ENCODE measurements at places on chromosomes 3 and 15. TPM values are rescaled to one million over a fixed set of nuclear protein-coding genes. Genes with fewer than 3 reads are reported as not detected.

The SNTN gene
- not detected for total RNA-seq

The TMEM44 gene
- total RNA-seq: 6.3 TPM

The ANKRD63 gene
- total RNA-seq: not detected

The BHLHE40 gene
- total RNA-seq: 208 TPM

The SPG21 gene
- 57.0 TPM for total RNA-seq

The CEP19 gene
- total RNA-seq: 5.7 TPM

The DUSP7 gene
- 30.9 TPM for total RNA-seq

The CCR5 gene
- total RNA-seq: 44.3 TPM

The IGF2BP2 gene
- 1.2 TPM for total RNA-seq

The SERPINI2 gene
- not detected for total RNA-seq

The RAB7A gene
- 197 TPM for total RNA-seq

The KIF15 gene
- total RNA-seq: 39.8 TPM

The ABHD17C gene
- total RNA-seq: 1.6 TPM

The PFKFB4 gene
- 56.8 TPM for total RNA-seq

The DAZL gene
- not detected for total RNA-seq

The GPR62 gene
- not detected for total RNA-seq

The ZNF860 gene
- not detected for total RNA-seq

The ARHGEF26 gene
- not detected for total RNA-seq

The GNAT1 gene
- not detected for total RNA-seq

The ITGB5 gene
- total RNA-seq: 3.7 TPM

The AHSG gene
- total RNA-seq: not detected

The XXYLT1 gene
- 8.3 TPM for total RNA-seq

The UNC13C gene
- total RNA-seq: not detected

The MESP2 gene
- not detected for total RNA-seq

The DNAJB8 gene
- total RNA-seq: not detected

The CPNE9 gene
- 1.1 TPM for total RNA-seq

The NPTN gene
- total RNA-seq: 33.6 TPM

The NAALADL2 gene
- total RNA-seq: not detected

The CA12 gene
- not detected for total RNA-seq

The TLR9 gene
- total RNA-seq: 1.6 TPM

The CCR9 gene
- total RNA-seq: 19.4 TPM

The MKRN3 gene
- 3.0 TPM for total RNA-seq

The GUCA1C gene
- total RNA-seq: not detected

The CDV3 gene
- total RNA-seq: 183 TPM
